Psoas muscle (tissue), 8 donors: ENCODE measurements at places on chromosomes 16 and 17.

GRCh38 chr17:9192010-9192409 lies 170.7 kb downstream of the NTN1 start:
- no peak for DNase-seq

- DNase-seq: no peak
These were observed 376.5 kb downstream of the CDH11 start for GRCh38 chr16:64745258-64745930.

GRCh38 chr16:58495521-58496331 lies 4.2 kb upstream of the NDRG4 start:
- no peak for DNase-seq

- DNase-seq: no peak
These were observed 390 bp downstream of the MLLT6 start for GRCh38 chr17:38705523-38705802.

- no peak for DNase-seq
These were observed 668 bp downstream of the JUP start for GRCh38 chr17:41785859-41786226.

DNA sequence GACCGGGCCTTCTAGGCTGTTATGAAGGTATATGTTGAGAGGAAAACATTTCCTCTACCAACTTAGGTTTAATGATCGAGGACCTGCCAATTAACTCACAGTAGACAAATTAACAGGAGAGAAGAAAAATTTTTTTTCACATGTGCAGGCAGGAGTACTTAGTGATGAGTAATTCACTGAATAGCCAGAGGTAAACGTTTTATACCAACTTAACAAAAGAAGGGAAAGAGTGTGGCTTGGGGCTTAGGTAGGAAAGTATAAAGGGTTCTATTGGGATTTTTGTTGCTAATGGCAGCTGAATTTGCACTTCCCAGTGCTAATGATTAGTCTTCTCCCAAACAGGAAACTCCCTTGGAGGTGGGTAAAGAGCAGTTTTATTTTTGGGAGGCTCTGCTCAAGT lies 121.6 kb upstream of the HS3ST4 start:
- no peak for DNase-seq

DNA sequence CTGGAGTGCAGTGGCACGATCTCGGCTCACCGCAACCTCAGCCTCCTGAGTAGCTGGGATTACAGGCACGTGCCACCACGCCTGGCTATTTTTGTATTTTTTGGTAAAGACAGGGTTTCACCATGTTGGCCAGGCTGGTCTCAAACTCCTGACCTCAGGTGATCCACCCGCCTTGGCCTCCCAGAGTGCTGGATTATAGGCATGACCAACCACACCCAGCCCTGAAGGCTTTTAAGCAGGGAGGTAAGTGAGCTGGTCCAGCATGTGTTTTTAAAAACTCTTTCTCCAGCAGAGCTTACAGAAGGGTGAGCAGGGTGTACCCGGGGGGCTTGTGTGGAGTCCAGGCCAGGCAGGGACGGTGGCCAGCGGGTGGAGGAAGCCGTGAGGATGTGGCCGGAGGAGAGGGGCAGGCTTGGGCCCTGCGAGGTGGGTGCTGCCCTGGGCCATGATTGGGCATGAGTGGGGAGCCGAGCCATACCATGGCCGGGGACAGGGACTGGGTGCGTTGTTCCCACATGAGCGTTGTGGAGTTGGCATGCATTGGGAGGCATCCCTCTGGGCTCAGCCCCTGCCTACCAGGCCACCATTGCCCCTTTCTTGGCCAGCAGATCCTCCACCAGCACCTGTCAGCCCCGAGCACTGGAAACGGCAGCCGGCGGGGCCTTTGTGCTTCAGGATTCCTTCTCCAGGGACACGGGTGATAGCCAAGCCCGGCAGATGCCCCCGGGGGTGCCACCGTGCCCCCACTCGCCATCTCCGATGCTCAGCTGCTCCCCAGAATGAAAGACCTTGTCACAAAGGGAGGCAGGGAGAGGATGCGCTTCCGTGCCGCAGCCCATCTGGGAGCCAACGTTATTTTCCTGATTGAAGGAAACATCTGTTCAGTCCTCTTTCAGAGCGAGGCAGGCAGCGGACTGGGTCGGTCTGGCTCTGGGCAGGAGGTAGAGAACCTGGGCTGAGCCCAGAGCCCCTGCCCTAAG lies 64.5 kb downstream of the RAI1 start:
- no peak for DNase-seq

DNA sequence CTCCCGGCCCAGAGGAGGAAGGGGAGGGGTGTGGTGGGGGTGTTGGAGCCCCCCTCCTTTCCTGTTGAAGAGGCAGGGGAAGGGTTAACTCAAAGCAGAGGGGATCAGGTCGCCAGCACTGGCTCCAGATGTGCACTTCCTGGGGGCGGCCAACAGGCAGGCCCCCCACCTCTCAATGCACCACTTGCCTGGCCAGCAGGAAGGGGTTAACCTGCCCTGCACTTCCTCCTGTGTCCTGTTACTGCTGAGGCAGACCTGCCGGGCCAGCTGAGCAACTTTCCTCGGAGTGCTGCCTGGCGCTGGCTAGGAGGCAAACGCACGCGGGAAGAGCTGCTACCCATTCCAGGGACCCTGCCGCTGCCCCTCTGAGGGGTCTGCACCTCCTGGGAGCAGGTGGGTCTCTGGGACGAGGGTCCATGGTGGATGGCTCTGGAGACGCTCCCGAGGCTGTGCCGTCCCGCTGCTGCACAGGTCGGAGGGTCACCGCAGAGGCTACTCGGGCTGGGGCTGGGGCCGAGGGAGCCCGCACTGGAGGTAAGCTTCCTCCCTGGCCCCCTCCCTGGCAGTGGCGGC lies at the start of gene EPN3:
TSS of gene EPN3 (plus strand) at position 284 of the 573 bp plus-strand sequence. CDS start 3,822 bp downstream, outside the sequence.
- no peak for DNase-seq

DNA sequence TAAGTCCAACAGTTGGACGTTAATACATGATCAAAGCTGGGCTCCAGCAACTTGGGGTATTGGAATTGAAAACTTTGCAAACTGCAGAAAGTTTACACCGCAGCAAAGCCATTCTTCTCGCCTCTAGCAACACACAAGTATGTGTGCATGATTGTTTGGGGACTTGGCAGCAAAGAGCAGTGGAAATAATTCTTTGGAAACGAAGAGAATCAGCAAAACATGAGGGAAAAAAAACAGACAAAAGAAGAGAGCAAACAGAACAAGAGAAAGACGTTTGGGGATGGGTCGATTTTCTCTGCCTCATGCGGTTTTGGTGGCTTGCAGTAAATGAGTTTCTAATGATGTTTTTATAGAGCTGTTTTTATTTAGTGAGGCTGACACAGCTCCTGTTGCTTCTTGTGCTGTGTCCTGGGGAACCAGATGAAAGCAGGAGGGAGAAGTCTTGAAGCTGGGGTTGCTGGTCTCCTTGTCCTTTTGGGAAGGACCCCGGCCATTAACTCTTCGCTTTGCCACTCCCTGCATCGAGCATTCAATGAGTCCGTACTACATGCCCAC lies 502.9 kb downstream of the GRIN2A start:
- DNase-seq: no peak

DNA sequence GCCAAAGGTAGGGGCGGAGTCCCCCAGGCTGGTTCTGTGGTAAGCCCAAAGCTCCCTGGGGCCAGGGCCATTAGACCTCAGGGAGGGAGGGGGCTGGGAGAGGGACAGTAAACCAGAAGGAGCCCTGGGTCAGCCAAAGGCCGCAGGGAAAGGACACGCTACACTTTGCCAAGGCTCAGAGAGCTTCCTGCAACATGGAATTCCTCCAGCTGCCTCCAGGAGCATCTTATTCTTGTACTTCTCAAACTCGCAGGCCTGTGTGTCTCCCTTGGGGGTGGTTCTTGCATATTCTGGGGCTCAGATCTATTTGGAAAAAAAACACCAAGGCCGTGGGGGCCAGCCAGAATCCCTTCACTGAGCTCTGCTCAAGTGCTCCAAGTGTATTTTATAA lies 25.1 kb downstream of the AKAP1 start:
- DNase-seq: peak; percentile 84

GRCh38 chr17:81012574-81013447 lies 21.2 kb downstream of the CHMP6 start:
- no peak for DNase-seq

DNA sequence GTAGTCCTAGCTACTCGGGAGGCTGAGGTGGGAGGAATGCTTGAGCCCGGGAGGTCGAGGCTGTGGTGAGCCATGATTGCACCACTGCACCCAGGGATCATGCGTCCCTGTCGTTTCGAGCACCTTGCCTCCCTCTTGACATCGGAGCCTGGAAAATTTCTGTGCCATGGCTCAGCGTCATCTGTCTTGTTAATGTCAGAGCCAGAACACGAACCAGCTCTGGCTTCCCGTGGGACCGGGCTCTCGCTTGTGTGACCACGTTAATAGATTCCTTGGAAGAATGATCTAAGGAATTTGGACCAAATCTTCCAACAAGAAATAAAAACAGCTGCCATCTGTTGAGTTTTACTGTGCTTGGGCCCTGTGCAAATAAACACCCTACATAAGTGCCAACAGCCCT lies 117.7 kb downstream of the ABCC1 start:
- DNase-seq: peak; percentile 47

- DNase-seq: peak; percentile 86
These were observed 8.1 kb upstream of the PPP1R27 start for GRCh38 chr17:81842725-81843504.

DNA sequence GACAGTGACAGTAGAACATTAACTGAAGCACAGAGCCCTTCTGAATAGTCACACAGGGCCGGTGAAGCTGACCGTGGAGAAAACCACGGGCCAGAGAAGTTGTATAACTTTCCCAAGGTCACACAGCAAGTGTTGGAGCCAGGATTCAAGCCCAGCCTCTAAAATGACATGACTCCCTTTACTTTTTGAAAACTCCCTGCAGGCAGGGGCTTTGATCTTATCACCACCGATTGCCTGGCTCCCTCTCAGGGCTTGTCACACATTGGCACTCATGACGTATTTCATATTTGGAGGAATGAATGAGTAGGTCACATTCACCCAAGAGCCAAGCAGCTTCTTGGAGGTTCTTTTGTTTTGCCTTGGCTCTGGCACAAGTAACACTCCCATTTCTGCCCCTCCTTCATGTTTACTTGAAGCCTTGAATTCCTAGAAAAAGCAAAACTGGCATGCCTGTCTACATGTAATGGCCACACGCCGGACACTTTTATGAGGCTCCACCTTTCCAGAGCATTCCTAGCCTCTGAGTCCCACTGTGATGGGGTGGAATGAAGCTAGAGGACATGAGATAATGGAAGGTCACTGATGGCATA lies 13.3 kb upstream of the RBBP6 start:
- DNase-seq: no peak
